ENCODE measurements at places on chromosomes 16 and 17.

GRCh38 chr17:7747635-7748071, 30.1 kb downstream of the DNAH2 start:
- DNase-seq, result no peak

DNA sequence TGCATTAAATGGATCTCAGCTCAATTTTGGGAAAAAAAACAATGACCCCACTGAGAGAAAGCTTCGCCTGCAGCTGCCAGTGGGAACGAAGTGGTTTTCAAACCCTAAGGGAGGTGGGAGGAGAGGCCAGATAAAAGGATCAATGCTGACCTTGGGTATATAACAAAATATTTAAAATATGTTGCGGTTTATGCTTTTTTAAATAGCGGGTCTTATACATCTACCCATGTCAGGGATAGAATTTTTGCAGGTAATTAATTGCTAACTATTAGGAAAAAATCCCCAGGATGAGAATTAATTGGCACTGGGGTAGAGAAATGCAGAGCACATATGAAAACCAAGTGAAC, 10.9 kb upstream of the FOXF1 start:
- no peak for DNase-seq

DNA sequence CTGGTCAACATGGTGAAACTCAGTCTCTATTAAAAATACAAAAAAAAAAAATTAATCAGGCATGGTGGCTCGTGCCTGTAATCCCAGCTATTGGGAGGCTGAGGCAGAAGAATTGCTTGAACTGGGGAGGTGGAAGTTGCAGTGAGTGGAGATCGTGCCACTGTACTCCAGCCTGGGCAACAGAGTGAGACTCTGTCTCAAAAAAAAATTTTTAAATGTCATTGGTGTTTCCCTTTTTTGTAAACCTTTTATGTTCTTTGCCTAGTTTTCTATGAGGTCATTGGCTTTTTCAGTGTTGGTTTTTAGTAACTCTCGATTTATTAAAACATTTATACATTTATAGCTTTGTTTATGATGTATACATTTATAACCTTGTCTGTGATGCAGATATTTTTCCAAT, 18.2 kb downstream of the NLRC5 start:
- no peak for DNase-seq

DNA sequence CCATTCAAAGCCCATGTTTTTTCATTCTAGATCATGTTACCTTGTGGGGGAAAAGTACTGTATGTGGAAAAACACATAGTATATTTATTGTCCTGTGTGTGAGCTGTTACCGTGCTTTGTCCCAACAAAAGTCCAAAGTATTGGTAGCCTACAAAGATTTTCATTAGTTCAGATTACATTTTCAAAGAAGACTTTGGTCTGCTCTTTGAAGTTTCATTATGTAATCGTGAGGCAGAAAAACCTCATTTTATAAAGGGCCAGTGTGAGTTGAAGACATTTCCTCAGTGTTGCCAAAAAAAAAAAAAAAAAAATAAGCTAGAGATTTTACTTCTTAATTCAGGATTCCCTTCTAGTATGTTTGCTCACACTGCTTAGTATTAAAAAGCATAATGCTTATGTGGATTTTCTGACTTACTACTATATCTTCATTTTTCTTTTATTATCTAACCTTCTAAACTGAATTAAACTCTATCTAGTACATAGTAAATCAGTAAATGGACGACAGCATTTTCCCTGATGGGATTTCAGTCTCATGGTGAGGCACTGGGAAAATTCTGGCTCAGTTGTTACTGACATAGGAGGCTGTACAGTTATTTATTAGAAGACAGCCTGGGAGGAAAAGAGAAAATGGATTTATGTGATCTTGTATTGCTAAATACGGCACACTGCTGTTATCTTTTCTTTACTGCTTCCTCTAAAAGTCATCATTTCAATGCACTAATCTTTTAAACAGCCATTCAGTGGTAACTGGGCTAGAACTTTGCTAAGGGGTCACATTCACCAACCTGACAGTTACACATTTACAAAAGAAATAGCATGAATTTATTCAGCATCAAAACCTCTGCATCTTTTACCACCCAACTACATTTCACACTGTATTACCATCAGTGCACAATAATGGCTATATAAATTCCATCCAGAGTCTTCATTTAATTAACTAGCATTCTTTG, 100.6 kb downstream of the STXBP4 start:
- DNase-seq, result no peak

GRCh38 chr17:73958453-73958852, 245.0 kb upstream of the RPL38 start:
- DNase-seq, result no peak

DNA sequence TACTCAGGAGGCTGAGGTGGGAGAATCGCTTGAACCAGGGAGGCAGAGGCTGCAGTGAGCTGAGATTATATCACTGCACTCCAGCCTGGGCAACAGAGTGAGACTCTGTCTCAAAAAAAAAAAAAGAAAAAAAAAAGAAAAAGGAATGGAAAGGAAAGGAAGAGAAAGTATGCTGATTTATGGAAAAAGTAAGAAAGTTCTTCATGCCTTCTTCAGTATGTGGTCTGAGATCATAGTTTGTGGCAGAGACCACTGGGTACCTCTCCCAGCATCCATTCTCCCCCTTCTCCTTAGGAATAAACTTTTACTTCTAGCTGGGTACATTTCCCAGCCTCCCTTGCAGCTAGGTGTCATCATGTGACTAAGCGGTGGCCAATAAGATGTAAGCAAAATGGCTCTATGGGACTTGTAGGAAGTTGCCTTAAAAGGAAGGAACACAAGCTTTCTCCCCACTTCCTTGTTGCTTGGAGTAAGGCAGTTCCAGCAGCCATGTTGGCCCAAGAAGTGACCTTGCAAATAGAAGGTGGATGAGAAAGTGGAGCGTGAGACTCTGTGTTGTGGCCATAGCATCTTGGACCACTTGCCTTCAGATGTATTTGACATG, 26.1 kb upstream of the XPO6 start:
- peak; percentile 7 for DNase-seq

- no peak for DNase-seq
Observed at GRCh38 chr16:69553332-69553731, 12.4 kb upstream of the NFAT5 start.

GRCh38 chr17:27380551-27380950, 75.7 kb upstream of the KSR1 start:
- no peak for DNase-seq

DNA sequence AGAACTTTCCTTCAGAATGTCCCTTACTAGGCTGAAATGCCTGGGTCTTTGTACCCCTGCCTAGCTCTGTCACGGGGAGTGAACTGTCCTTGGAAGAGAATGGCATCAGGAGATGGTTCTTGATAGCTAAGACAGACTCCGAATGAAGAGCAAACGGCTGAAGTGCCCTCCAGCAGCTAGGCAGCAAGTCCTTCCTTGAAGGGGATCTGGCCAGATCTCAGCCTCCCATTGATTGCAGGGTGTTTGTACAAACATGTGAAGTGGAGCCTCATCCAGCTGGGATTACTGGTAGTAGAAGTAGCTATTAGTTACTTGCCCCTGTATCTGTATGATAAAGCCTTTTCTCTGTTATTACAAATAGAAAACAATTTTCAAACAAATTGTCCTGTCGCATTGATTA, 30.9 kb downstream of the LRRC36 start:
- DNase-seq, result no peak

DNA sequence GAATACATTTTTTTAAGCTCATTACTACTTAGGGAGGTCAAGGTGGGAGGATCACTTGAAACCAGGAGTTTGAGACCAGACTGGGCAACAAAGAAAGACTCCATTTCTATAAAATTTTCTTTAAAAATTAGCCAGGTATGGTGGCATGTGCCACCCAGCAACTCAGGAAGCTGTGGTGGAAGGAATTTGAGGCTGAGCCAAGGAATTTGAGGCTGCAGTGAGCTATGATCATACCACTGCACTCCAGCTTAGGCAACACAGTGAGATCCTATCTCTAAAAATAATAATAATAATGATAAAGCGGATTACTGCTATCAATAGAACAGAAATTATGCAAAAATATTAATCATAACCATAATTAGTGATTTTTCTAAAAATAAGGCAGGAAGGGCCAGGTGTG, 170.3 kb downstream of the COPRS start:
- no peak for DNase-seq

GRCh38 chr17:75602644-75603043, 15.0 kb downstream of the MYO15B start:
- DNase-seq, result no peak

GRCh38 chr16:12426122-12426521, 377.6 kb downstream of the CPPED1 start:
- no peak for DNase-seq

GRCh38 chr16:10373556-10373955, 12.3 kb upstream of the ATF7IP2 start:
- no peak for DNase-seq

DNA sequence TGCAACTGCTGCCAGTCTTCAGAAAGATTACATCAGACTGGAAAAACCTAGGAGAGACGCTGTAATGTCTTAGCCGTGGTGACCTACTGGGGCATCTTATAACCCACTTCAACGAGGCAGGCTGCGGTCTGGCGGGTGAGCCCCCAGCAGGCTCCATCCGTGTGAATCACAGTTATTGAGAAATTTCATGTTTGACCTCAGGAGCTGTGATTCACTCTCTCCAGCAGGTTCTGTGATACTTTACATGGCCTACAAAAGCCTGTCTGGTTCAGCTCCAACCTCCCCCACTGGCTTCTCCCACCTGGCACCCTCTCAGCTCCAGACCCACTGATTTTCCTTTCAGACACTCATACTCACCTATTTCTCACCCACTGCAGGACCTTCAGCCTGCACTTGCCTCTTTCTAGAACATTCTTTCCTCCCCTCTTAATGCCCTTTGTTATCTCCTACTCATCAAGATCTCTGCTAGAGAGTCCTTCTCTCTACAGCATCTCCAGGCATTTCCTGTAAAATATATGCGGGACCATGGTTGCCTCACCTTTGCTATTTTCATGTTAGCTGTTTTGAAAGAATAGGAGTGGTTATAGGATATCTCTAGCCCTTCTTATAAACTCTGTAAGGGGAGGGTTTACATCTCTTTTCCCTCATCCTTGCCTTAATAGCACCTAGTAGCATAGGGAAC, 227.9 kb downstream of the MAF start:
- DNase-seq, result peak; percentile 92

GRCh38 chr16:28212532-28212873, 738 bp upstream of the XPO6 start:
- DNase-seq, result no peak

DNA sequence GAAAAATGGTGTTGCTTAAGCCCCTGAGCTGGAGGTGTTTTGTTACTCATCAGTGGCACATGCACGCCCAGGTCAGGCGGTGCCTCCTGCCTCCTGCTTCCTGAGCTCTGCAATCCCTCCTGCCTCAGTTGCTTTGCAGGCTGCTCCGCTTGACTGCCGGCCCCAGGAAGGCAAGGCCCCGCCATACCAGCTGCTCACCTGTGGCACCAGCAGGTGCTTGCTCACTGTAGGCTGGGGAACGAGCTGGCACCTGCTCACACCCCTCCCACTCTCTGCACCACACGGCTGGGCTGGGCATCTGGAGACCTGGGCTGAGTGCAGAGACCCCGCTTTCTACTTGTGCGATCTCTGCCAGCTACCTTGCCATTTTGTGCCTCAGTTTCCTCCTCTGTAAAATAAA, 200.2 kb downstream of the RBFOX3 start:
- no peak for DNase-seq

GRCh38 chr17:83031321-83031945, 48.0 kb upstream of the METRNL start:
- DNase-seq, result no peak

DNA sequence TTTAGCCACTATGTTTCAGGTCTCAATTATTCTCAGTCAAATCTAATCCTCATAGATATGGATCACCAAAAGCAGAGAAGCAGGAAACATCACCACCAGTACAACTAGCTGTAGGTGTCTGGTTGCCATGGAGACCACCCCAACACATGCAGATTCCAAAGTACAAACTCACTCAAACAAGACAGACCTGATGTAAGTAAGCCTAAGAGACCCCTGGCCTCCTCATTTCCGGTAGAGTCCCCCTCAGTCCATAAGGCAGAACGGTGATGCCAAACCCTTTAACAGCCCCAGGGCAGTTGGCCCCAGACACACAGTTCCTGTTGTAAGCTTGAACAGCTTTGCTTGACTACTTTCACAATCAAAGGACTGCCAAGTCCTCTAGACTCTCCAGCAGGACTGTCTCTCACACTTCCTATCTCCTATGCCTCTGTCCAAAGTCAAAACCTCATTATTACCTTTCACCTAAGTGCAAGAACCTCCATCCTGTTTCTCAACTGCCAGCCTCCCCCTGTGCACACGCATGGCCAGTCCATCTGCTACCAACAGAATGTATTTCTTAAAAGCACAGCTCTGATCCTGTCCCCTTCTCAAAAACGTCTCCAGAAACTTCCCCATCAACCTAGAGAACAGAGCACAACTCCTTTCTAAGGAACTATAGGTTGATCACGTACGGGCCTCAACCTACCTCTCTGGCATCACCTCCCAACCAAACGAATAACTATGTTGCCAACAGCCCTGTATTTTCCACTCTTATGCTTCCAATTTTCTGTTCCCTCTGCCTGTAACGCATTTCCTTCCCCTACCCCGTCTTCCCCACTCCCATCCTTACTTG, 23.9 kb downstream of the SLC39A11 start:
- DNase-seq, result peak; percentile 33

DNA sequence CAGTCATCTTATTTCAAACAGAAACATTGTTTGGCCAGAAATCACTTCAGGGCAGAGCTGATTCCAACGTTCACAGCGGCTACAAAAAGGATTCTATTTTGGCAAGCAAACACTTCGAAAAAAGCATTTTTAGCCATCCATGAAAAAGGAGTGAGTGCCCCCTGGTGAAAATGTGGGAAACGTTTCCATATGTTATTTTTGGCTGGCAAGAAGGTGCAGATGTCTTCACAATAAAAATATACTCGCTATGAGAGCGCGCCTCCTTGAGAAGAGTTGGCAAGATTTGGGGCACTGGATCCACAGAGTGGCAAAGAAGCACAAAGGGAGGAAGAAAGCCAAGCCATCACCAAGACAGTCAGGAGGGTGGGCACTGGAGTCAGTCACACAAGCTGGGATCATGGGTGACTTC, 191.1 kb downstream of the CHD9NB start:
- peak; percentile 2 for DNase-seq

GRCh38 chr17:41103896-41104295, 1.3 kb upstream of the KRTAP4-9 start:
- no peak for DNase-seq

DNA sequence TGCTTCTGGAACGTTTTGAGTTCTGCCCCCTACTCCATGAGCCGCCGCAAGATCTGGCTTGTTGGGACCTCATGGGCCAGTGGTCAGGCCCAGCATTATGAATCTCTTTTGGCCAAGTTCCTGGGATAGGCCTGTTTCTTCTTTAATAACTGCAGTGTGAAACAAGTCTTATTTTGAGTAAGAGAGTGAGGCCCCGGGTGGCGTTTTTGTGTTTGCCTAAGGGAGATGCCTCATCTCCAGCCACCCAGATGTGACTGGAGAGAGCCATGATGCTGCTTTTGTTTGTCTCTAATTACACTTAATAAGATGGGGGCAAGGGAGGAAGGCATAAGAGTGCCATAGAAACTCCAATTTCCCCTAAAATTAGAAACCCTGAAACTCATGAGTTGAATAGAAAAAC, 39.8 kb downstream of the KSR1 start:
- no peak for DNase-seq

- DNase-seq, result no peak
Observed at GRCh38 chr17:62076864-62077788, 12.0 kb upstream of the MED13 start.

Measured in inflammatory macrophage treated with lipopolysaccharide for 4 hours (primary cell).